Right cardiac atrium (tissue), 5 donors: ENCODE measurements at places on chromosomes 6 and 20.

- DNase-seq: no peak
Measured at GRCh38 chr6:39453956-39454524, 131.5 kb upstream of the KCNK16 start.

DNA sequence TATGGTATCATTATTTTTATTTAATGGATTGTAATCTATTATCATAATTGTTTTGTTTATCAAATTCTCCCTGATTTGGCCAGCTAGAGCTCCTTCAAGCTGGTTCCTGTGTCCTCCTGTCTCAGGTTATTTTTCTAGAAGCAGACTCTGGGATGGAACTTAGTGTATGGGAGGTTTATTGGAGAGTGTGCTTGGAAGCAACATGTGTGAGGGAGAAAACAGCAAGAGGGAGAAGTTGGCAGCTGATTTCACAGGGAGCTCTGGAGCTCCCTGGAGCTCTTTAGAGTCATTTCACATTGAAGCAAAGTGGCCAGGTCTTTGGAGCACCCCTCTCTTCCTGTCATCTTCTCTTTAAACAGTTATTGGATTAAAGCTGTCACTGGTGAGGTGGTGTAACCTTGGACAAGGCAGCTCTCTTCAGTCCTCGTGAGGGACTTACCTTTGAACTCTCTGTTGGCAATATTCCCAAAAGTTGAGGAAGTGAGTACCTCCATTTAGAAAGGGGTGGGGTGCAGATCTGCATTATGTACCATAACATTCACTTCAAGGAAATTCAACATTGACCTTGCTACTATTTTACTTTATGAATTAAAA is 103.6 kb downstream of the PHF3 start:
- no peak for DNase-seq

- no peak for DNase-seq
Measured at GRCh38 chr20:22526512-22527012, 57.8 kb downstream of the FOXA2 start.

GRCh38 chr20:42938441-42939205 is 251.1 kb downstream of the PTPRT start:
- no peak for DNase-seq
